ENCODE measurements at places on chromosomes 2 and 18.

DNA sequence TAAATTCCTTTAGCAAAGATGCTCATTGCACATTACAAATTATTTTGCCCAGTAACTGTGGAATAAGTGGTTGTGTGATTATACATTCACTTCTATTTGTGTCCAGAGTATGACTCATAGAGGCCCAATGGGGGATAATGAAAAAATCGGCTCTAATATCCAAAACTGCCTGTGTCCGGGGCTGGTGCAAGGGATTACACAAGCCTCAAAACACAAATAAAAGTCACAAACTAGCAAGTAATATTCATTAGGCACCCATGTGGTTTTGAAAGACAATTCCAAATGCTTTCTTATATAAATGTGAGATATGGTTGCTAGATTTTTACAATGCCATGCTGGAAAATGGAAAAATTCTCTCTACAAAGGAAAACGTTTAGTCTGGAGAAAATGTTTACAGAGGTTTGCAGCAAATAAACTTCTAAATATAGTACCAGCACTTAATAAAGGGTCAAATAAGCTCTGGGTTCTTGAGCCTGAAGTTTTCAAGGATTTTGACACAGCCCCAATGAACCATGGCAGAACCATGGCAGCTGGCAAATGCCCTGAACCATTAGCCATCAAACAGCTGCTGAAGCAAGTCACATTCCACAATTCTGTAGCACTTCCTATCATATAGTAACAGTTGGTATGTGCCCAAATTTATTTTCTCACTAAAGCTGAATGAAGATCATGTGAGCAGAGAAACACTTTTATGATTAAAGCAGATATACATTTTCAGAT, 40.5 kb downstream of the IRS1 start:
- DNase-seq = no peak

GRCh38 chr2:128577141-128577930, 258.7 kb upstream of the HS6ST1 start:
- DNase-seq = no peak

DNA sequence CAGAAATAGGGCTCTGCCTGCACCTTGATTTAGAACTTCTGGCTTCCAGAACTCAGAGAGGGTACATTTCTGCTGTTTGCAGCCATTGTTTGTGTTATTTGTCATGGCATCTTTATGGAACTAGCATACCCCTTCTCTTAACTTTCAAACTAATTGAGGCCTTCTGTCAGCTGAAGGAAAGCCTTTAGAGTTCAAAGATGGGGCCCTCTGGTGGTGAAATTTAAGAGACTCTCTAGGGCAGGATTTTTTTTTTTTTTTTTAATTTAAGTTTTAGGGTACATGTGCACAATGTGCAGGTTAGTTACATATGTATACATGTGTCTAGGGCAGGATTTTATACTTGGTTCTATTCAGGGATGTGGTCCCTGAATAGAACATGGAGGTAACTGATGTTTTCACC, 260.6 kb upstream of the LINC00305 start:
- no peak for DNase-seq

DNA sequence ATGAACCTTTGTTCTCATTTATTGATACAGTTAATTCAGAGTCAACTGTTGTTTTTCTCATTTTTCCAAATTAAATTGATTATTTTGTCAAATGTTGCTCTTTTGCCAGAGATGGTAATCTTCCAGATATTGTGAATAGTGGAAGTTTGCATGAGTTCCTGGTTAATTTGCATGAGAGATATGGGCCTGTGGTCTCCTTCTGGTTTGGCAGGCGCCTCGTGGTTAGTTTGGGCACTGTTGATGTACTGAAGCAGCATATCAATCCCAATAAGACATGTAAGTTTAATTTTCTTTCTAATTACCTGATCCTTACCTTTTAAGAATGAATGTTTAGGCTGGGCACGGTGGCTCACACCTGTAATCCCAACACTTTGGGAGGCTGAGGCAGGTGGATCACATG, 7.8 kb downstream of the CYP20A1 start:
- DNase-seq = no peak

GRCh38 chr2:140117386-140117785, 1337.2 kb upstream of the NXPH2 start:
- no peak for DNase-seq

GRCh38 chr2:134576478-134576877, 142.3 kb downstream of the TMEM163 start:
- no peak for DNase-seq

DNA sequence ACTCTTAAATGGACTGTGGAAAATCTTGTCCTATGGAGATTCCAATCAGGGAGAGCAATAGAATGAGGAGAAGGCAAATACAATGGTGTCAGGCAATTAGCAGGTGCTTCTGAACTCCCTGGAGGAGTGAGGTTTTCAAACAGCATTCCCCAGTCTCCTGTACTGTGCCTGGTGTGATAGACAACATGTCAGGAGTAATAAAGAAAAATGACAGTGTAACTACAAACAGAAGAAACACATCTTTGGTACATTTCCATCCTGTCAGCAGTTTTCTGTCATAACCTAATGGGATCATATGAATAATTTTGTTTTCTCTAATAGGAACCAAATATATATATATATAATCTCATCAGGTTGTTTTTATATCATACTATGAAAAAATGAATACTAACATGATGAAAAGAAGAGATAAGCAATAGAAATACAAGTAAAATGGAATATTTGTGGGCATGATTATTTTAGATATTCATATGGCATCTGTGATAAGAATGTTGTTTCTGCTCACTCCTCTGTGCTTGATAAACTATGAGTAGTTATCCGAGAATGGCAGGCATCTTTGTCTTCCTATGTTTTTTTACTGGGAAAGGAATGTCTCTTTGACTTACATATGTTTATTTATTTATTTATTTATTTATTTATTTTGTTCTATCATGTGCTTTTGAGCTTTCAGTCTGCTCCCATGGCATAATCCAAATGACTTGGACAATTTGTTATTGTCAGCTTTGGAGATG, 441.7 kb downstream of the TXNL1 start:
- DNase-seq = no peak

All from activated CD4-positive, CD25-positive, alpha-beta regulatory T cell treated with anti-CD3 and anti-CD28 coated beads, Interleukin-2, amount 50 U/mL, for 16 hours (primary cell).